ENCODE measurements at places on chromosomes 1 and 21.

DNA sequence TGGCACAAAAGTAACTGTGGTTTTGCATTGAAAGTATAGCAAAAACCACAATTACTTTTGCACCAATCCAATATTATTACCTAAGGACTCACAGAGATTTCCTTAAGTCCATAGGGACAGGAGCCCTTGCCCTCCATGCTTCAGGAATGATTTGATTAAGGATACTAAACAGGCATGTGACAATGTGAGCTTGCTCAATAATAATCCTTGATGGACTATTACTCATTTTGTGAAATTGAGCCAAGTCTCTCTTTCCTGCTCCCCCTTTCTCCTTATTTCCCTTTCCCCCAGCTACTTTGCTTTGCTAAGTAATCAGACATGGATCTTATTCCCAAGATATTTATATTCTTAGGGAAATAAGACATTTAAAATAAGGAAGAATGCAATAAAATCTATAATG is 21.6 kb upstream of the RGL1 start:
- no peak for DNase-seq

DNA sequence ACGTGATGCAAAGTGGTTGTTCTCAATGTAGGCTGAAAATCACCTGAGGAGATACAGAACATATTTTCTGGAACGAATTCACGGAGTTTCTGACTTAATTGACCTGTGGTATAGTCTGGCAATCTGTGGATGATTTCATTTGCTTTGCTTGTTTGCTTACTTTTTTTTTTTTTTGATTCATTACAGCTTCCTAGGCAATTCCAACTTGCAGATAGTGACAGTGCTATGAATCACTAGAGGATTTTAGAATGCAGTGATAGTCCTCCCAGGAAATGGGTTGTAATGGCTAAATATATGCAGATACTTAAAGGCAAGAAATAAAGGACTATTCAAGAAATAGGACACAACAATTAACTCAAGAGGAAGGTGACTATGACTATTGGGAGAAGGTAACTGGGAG is 1378.1 kb upstream of the PRMT6 start:
- no peak for DNase-seq

DNA sequence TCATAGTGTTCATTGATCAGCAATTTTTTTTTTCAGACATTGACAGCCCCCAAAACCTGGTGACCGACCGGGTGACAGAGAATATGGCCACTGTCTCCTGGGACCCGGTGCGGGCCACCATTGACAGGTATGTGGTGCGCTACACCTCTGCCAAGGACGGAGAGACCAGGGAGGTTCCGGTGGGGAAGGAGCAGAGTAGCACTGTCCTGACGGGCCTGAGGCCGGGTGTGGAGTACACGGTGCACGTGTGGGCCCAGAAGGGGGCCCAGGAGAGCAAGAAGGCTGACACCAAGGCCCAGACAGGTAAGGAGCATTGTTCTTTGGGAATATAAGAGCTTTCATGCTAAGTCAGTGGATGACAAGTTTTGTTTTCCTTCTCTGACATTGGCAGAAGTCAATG is 49.3 kb downstream of the TNN start:
- DNase-seq, result no peak

DNA sequence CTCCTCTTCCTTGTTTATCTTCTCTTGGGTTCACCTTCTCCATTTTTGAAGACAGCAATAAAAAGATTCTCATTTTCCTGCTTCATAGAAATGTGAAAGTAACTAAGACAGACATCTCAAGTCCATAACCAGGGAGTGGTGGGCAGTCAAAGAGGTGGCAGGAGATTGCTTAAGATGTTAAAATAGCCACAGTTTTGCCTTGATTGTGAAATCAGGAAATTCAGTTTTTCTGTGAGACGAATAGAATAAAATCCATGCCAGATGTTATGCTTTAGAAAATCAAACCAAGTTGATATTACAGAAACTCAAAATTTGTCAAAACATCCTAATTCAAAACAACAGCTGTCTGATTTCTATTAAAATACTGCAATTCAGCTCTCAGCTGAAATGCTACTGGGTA is 57.2 kb downstream of the TNN start:
- DNase-seq, result no peak

DNA sequence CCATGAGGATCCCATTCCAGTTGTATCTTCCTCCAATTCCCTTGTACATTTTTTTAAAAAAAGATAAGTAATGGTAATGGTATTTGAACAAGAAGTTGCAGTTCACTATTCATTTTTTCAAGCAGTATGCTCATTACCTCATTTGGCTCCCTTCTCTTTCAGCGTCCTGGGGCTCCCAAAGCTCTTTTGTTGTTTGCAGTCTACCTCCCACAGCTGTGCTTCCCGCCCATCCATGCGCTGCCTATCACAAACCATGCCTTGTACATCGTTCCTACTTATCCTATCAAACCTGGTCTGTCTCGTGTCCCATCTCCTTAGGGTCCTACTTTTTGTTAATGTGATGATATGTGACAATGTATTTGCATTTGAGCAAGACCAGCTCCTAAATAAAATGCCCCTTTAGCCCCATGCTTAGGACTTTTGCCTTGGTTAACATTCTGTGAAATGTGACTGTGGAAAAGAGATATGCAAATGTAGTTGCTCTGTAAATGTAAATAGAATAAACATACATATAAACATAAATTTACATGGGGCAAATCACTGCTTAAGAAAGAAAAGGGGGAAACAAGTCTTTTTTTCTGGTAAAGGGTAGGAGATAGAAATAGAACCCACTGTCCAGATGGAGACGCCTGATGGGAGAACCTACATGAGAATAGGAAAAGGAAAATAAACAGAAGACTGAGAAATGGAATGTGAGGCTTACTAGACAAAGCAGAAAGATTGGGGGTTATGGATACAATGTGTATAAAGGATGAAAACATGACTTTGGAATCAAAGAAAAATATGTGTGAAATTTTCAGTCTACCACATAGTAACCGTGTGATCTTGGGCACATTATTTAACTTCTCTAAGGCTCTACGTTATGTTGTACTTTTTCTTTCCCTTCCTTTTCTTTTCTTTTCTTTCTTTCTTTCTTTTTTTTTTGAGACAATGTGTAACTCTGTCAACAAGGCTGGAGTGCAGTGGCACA is 59.8 kb upstream of the PLXNA2 start:
- no peak for DNase-seq

DNA sequence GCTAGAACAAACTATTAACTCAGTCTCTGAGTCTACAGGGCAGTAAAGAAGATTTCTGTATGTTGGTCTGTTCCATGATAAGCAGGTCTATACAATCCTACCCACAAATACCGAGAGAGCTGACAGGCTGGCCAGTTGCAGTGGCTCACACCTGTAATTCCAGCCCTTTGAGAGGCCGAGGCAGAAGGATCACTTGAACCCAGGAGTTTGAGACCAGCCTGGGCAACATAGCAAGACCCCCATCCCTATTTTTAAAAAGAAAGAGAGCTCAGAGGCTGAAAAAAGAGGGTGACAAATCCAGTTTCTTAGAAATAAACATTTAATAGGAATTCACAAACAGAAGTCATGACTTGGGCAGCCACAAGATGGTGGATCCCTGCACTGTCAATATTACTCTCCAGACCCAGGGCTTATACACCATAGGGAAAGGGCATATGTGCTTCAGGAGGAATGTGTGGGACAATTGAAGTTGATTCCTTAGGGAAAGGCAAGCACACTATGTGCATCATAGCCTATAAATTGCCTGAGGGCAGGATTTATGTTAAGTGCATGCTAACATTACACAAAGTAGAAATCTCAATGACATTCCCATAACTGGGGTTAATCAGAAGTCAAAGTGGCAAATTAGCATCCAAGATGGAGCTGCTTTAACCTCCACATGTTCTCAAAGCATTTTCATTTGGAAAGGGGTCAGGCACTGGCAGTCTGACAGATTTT is 66.8 kb downstream of the SLC16A1 start:
- no peak for DNase-seq

DNA sequence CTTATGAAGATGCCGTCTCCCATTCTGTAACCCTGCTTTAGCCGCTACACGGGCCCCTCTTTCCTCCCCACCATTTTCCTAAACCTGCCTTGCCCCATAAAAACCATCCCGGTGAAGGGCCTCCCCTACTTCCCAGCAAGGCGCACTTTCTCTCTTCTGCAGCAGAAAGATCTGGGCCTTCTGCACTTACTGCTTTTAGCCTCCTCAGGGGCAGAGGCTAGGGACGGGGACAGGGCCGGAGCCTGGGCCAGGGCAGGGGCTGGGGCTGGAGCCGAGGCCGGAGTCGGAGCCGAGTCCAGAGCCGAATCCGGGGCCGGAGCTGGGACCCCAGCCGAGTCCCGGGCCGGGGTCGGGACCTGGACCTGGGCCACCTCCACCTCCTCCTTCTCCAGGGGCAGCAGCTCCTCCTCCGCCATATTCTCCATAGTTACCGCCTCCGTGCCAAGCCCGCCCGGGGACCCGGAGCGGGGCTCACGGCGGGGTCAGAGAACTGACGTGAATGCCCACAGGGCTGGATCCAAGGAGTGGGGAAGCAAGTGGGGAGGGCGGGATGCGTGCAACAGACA is 382 bp downstream of the TRMT1L start:
- peak; percentile 13 for DNase-seq

GRCh38 chr1:234628089-234628488 is 18.1 kb upstream of the IRF2BP2 start:
- no peak for DNase-seq

GRCh38 chr1:218851586-218851985 is 322.1 kb upstream of the LYPLAL1 start:
- no peak for DNase-seq

DNA sequence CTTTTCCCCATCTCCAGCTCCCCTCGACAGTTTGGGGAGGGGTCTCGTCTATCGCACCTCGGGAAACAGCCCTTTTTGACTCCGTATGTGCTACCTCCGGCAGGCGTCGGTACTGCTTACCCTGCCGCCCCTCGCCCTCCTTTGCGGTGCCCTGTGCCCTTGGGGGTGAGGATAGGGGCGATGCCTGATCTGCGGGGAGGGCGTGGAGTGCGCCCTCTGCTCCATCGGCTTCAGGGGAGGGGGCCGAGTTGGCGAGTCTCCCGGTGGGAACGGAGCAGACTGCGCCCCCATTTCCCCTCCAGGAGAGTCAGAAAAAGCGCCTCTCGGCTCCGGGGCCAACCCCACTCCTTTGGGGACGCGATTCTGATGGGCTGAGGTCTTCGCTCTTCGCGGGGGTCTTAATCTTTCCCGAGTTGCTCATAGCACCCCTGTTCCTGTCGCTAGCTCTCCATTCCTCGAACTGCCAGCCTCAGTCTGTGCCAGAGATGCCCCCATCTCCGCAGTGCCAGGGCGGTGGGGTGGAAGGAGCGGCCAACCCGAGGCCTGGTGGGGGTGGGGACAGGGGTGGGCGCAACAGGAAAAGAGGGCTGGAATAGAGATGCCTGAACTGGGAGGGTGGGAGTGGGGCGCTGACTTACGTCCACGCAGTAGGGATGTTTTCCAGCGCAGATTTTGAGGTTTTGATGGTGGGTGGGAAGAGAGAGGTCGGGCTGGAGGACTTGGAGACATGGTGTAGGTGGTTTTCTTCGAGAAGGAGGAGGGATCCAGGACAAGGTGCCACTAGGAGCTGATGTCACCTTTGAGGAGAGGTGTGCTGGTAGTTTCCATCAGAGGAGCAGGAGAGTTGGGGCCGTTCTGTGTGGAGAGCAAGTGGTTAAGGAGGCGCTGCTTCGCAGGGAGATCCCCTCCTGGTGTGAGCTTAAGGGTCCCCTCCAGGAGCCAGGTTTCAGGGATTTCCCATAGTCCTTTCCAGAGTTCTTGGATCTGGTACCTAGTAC is 674 bp downstream of the PPFIA4 start:
- DNase-seq, result no peak

DNA sequence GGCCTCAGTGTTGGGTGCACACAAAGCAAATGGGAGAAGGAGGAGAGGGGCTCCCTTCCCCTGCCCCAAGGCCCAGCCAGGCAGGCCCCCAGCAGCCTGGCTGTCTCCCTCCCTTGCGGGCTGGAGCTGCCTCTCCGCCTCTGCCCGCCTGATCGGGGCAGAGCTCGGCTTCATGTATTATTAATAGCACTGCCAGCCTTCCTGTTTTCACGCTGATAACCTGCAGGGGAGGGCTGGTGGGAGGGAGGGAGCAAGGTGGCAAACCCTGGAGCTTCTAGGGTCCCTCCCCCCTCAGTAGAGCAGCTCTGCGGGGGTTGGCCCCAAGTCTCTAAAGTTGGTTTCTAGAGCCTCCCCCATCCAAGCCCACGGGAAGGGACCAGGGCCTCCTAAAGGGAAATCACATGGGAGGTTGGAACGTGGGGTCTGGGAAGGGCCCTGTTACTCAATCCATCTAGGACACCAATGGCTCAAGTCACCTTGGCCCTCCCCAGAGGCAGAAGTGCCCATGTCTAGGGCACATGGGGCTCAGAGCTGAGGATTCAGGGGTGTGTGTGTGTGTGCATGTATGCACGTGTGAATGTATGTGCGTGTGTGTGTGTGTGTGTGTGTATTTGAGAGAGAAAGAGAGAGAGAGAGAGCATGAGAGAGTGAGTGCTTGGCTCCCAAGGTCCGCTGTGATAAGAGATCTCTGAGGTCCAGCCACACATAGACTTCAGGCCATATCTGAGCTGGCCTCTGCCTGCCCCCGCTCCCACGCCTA is 21.8 kb upstream of the POU3F1 start:
- DNase-seq, result no peak

DNA sequence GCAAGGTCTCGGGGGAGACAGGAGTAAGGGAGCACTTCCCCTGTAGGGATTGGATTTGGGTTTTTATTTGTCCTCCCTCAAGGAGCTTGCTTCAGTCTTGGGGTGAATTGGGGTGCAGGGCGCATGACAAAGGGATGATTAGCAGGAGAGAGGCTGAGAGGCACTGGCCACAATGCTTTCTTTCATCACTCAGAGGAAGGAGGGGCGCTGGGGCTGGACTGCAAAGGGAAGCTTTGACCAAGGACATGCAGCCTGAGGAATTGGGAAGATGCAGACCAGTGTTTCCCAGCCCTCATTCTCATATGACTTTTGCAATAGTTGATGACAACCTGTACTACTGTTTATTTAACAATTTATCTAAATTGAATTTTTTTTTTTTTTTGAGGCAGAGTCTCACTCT is 34.1 kb upstream of the PDPN start:
- DNase-seq, result no peak

- no peak for DNase-seq
Measured at GRCh38 chr1:150162862-150163706, 13.4 kb downstream of the PLEKHO1 start.

- no peak for DNase-seq
Measured at GRCh38 chr1:41495210-41495948, 10.9 kb upstream of the EDN2 start.

DNA sequence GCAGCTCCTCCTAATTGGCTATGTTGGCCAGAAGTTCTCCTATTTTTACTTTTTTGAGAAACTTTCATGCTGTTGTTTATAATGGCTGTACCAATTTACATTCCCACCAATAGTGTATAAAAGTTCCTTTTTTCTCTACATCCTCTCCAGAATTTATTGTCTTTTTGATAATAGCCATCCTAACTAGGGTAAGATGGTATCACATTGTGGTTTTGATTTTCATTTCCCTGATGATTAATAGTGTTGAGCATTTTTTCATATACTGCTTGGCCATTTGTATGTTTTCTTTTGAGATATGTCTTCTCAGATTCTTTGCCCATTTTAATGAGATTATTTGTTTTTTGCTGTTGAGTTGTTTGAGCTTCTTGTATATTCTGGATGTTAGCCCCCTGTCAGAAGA is 46.8 kb downstream of the NTMT2 start:
- DNase-seq, result no peak
